ENCODE measurements at places on chromosomes 12 and 14.

- no peak for DNase-seq
Measured at GRCh38 chr14:89720076-89720687, 234.3 kb downstream of the EFCAB11 start.

- no peak for DNase-seq
Measured at GRCh38 chr14:71380271-71380670, 473.0 kb downstream of the PCNX1 start.

- DNase-seq, result no peak
Measured at GRCh38 chr12:1174659-1175058, 183.6 kb downstream of the ERC1 start.

DNA sequence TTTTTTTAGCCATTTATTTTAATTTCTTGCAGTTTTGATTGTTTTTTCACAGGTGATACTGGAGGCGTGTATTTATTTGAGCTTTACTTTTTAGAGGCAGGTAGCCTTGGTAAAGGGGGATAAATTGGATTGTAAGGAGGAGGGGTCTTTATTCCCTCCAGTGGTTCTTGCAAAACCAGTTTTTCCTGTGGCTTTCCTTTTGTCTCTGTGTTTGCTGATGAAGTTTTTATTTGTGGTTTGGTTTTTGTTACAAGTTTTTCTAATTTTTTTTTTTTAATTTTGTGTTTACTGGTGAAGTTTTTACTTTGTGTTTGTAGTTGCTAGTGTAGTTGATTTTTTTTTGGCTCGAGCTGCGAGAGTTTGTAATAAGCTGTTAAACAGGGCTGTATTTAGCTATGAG, 278.5 kb downstream of the PRKD1 start:
- no peak for DNase-seq

- DNase-seq, result peak; percentile 57
Measured at GRCh38 chr14:20986811-20987210, 3.0 kb upstream of the METTL17 start.

DNA sequence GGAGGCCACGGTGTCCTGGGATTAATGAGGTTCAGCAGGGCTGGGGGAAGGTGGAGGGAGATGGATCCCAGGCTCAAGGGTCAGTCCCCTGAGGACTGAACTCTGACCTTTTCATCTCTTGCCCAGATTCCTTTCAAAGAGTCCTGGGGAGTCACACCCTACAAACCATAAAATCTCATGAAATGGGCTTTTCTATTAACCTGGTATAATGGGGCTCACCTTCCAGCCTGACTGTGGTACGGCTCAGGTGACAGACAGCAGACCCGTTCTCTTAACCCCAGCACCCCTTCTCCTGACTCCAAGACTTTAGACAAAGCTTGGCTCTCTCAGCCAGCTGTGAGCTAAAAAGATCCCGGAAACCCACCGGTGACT, 268.2 kb downstream of the ADGRD1 start:
- no peak for DNase-seq

GRCh38 chr12:96500693-96501092, 11.3 kb downstream of the CFAP54 start:
- no peak for DNase-seq

DNA sequence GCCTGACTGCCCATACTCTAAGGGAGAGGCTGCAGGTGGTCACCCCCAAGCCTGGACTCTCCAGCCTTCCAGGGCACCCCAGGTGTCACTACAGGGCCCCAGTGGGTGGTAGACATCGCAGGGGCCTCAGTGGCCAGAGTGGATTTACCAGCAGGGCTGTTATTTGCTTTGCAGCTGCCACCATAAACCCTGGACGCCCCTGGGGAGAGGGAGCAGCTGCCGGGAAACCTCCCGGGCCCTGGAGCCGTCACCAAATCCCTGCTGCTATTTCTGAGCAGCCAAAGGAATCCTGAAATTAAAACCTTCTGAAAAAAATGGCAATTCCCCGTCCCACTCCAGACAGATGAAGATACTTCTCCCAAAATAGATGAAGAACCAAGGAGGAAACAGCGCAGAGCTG, 13.9 kb downstream of the TMEM119 start:
- DNase-seq, result no peak

DNA sequence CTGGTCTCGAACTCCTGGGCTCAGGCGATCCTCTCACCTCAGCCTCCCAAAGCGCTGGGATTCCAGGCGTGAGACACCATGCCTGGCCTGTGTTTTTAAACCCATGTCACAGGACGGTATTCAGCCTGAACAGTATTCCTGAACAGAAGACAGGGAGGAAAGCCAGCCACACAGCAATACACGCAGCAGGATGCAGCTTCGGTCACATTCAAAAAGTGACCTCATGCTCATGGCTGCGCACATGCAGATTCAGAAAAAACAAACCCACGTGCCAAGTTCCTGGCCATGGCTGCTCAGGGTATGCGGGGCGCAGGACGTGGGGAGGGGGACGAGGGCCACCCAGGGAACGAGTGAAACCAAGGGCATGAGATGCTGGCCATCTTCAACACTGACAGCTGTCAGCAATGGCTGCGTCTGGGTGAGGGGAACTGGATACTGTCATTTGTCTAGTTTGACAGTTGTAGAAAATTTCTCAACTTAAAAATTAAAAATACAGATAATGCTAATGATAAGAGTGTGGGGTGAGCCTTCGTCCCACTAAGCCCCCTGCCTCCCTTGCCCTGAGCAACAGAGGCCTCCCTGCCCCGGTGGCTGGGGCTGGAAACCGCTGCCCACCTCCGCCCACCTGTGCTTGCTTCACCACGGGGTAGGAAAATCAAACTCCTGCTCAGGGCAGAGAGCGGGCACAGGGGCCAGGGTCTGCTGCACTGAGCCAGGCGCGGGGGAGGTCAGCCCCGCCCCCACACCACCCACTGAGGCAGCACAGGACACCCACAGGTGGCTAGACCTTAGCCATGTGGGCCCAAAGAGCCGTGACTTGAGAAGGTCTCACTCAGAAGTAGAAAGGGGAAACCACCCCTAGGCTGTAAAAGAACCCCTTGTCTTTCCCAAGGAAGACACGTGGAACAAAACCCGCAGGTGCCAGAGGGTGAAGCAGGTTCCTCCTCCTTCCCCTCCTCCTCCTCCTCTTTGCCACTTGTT, 84.2 kb downstream of the SCARB1 start:
- DNase-seq, result no peak

GRCh38 chr12:121839993-121840761, 18.5 kb downstream of the HPD start:
- DNase-seq, result no peak

DNA sequence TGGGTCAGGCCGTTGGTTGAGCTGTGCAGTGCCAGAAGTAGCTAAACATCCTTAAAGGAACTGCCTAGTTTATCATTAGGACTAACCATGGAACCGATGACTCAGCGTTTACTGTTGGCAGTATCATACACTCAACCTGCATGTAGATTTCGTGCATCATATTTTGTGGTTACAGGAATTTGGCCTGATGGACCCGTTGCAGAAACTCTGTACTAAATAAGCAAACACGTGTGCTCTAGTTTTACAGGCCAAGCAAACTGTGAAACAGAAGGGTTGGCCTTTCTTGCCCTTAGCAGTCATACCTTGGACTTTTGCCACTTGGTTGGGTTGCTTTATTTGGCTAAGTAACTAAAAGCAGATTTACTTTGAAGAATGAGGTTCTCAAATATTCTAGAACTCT, 35.6 kb downstream of the DGLUCY start:
- DNase-seq, result peak; percentile 74

GRCh38 chr14:106276326-106277267, 750.2 kb downstream of the TMEM121 start:
- DNase-seq, result no peak

DNA sequence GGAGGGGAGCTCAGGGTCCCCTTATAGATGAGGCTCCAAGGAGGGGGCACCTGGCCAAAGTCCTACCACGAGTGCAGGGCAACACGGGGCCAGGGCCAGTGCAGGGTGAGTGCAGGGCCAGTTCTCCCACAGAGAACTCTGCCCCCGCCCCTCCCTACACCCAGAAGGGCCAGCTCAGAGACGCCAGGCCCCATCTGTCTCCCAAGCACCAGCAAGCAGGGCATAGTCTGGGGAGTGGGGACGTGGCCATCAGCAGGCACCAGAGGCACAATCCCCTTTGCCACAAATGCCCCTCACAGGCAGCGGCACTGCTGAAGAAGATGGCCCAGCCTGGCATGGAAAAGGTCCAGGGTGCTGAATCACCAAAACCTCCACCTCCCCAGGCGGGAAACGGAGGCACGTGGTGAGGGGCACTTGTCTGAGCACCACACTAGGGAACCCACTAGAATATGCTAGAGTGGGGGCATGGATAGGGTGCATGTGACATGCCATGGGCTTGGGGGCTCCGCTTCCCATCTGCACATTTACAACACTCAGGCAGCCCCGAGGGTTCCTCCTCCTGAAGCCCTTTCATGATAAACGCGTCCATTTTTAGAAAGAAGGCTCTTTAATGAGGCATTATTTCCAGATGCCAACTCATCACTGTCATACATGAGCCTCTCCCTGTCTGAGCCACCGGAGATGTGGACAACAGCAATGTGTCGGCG, 17.8 kb downstream of the CCDC85C start:
- no peak for DNase-seq

DNA sequence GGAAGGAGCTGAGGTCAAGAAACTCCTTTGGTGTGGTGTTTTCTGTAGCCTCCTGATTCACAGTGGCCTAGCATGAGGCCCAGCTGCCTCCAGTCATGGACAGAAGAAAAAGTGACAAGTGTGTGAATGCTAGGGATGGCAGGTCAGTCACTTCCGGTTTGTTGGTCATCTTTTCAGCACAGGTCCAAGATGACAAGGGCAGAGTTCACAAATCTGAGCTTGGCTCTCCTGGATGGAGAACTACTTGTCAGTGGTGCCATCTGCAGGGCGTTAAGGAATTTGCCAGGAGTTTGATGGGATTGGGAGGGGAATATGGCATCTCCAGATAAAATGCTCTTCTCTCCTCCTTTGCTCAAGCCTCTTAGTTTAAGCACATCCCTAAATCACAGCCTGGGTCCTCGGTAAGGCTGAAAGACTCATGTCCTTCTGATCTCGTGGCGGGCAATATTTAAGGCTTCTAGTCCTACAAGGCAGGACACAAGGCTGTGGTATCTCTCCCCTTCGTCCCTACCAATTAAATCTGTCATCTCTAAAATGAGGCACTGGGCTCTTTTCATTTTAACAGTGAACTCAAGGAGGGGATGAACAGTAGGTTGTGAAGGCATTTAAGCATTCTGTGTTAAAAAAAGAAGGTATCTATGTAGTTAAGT, 10.0 kb downstream of the TUBA1B start:
- DNase-seq, result no peak

GRCh38 chr14:67856827-67857226, 37.2 kb downstream of the RAD51B start:
- DNase-seq, result no peak

DNA sequence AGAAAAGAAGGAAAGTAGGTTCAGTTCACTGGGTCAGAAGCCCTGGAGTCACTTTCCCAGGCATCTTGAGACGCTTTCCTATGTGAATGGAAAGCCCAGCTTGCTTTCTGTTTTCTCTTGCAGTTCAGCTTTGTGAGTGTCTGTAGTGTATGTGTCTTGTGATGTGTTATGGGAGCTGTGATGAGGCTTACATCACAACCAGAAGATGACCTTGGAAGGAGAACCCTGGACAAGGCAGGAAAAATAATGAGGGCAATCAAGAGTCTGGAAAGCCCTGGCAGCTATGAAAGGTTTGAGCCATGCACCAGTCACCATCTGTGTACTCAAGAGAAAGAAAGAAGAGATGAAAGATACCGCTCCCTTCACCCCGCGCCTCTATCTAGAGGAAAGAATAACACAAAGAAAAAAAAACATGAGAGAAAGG, 35.2 kb upstream of the PTGR2 start:
- DNase-seq, result no peak

DNA sequence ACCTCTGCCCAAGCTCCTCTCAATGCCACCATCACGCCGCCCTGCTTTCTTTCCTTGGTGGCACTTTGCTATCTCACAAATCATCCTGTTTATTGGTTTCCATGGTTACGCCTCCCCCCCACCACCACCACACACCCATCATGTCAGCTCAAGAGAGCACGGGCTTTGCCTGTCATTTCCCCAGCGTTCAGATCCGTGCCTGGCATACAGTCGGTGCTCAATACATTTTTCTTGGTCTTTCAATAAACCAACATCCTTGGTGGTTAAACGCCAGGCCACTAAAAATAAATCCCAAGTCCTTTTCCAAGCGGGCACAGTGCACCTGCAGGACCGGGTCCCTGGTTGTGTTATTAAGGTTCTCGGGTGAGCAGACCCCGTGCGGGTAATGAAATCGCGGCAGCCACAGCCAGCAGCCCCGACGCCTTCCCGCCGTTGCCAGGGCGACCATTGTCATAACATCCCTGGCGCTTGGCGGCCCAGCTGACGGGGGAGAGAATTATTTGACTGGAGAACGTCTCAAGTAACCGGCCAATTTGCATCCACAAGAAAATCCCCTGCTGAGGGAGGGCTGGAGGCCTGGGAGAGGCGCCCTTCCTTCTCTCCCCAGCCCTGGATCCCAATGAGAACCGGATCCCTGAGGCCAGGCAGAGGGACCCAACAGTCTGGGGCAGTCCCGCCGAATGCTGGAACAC, 92.9 kb downstream of the KSR2 start:
- no peak for DNase-seq

DNA sequence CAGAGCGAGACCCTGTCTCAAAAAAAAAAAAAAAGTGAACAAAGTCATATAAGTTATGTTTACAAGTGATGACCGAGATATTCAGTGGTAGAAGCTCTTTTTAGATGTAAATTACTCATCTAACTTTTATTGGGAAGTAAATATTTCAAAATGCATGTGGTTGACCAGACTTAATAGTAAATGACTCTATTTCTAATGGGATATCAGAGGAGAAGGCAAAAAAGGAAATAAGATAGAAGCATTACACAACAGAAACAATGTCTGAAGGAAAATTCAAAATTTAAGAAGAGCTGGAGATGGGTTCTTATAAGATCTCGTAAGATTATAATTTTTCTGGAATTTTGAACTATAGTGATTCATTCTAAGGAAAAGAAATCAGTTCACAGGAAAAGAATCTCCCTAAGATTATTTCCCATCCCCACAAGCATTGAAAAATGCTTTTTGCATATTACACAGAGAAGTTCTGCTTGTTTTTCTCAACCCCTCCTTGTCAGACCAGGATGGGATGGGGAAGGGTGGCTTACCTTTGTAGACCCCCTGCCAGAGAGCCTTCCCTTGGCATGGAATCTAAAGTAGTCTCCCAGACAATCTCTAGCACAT, 63.1 kb upstream of the STK38L start:
- no peak for DNase-seq

- DNase-seq, result no peak
Measured at GRCh38 chr14:100904307-100905087, 975 bp upstream of the RTL1 start.

GRCh38 chr14:70882776-70883492, 24.3 kb upstream of the PCNX1 start:
- DNase-seq, result peak; percentile 29

DNA sequence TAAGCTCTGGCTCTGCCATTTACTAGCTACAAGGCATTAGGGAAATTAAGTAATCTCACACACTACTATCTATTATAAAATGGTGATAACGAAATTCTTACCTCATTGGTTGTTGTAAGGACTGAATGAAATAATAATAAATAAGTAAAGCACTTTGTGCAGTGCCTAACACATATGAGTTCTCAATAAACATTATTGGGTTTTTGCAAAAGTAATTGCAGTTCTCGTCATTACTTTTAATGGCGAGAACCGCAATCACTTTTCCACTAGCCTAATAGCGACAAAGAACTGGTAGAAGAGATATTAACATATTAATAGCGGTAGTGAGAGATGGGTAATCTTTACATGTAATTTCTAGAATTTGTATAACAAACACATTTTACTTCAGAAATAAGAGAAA, 9.2 kb downstream of the KRT77 start:
- no peak for DNase-seq

- DNase-seq, result no peak
Measured at GRCh38 chr14:105346200-105346533, 31.6 kb downstream of the PACS2 start.

- peak; percentile 55 for DNase-seq
Measured at GRCh38 chr12:11553871-11554533, 95.5 kb upstream of the ETV6 start.
